ENCODE measurements at places on chromosomes 16 and 17. TPM values are rescaled to one million over a fixed set of nuclear protein-coding genes. Genes with fewer than 3 reads are reported as not detected.

Gene CX3CL1
- not detected for total RNA-seq

Gene C16orf89
- 5.9 TPM for total RNA-seq

Gene KRTAP1-5
- not detected for total RNA-seq

Gene LUC7L
- 32.4 TPM for total RNA-seq

Gene ATP1B2
- total RNA-seq = 0.33 TPM

Gene ST6GALNAC2
- total RNA-seq = 1.0 TPM
